ENCODE measurements at places on chromosomes 1 and 21.
A peak's percentile ranks its signal among the peaks of the same experiment; 100 is the strongest.

DNA sequence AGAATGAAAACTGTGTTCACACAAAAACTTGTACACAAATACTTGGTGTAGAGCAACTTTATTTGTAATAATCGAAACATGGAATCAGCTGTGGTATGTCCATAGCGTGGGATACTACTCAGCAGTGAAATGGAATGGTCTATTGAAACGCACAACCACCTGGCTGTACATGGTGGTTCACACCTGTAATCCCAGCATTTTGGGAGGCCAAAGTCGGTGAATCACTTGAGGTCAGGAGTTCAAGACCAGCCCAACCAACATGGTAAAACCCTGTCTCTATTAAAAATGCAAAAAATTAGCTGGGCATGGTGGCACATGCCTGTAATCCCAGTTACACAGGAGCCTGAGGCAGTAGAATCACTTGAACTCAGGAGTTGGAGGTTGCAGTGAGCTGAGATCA, 356.8 kb downstream of the RYR2 start:
- no peak for DNase-seq

DNA sequence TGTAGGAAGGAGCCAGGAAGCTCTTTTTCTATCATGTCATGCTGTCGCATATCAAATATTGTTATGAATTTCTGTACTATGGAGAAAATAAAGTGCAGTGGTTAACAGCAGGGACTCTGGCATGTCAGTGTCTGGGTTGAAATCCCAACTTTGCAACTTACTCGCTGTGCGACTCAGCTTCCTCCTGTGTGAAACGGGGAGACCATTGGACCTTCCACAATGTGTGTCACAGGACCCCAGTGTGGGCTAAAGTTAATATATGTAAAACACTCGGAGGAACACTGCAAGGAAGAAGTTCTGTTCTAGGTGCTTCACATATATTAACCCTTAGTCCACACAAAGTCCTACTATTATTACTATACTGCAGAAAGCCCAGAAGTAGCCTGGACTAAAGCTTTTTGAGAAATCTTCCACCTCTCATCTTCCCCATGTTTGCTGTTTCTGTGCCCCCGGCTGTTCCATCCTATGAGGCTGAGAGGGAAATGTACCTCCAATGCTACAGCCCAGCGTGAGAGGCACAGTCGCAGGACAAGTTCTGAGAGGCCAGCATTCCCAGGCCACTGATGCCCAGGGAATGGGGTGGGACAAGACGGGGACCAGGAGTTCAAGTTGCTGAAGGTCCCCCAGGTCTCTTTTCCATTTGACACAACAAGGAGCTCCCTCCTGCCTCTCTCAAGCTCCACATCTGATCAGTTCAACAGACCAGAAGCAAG, 1.9 kb downstream of the CHIT1 start:
- no peak for DNase-seq

- no peak for DNase-seq
These were observed 188.1 kb downstream of the TGFBR3 start for GRCh38 chr1:91697861-91698260.

DNA sequence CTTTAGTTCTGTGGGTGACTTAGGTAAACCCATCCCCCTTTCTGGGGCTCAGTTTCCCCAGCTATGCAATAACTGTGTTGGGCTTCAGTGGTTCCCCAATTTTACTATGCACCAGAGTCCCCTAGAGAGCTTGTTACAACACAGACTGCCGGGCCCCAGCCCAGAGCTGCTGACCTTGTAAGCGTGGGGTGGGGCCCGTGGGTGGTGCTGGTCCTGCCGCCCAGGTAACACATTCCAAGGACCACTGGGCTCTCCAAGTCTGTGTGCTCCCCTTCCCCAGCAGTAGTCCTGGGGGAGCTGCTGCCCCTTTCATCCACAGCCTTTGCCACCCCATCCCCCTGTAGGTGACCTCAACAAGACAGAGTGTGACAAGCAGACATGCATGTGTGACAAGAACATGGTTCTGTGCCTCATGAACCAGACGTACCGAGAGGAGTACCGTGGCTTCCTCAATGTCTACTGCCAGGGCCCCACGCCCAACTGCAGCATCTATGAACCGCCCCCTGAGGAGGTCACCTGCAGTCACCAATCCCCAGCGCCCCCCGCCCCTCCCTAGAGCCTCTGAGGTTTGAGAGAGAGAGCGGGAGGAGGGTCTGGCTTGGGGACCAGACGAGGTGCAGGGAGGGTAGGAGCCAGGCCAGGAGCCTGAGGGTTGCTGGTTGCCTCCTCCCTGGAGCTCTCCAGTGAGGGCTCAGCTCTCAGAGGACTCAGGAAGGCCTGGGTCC, 8.9 kb downstream of the PLA2G2F start:
- DNase-seq = no peak

DNA sequence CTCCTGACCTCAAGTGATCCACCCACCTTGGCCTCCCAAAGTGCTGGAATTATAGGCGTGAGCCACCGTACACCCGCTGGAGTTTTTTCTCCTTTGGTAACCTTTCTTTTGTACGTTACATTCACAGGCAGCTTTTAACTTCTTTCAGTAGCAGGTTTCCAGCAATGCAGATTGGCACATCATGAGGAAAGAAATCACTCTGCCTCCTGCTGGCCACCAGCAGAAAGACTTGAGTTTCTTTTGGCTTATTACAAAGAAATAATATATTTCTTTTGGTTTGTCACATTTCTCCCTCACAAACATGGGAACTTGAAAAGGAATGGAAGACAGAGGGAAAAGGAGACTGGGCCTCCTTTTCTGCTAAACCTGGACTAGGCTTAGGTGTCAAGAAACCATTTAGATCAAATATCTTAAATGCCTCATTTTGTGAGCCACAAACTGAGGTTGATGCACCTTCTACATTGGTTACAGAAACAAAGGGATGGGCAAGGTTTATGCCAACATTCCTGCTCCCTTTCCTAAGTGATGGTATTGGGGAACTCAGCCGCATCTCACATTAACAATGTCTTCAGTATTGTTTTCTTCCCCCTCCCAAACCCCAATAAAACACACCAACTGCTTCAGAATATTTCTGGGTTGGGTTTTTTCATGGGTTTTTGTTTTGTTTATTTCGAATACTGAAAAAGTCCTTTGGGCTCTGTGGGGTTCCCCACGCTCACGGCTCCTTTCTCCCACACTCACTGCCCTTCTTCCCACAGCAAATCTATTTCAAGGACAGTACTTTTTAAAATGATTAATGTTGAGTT, 7.7 kb downstream of the ENSA start:
- peak; percentile 43 for DNase-seq

GRCh38 chr1:175514387-175514953, 228.9 kb downstream of the TNR start:
- no peak for DNase-seq

- no peak for DNase-seq
These were observed 8.2 kb upstream of the TARBP1 start for GRCh38 chr1:234486858-234487840.

GRCh38 chr1:37306461-37306860, 167.9 kb upstream of the ZC3H12A start:
- no peak for DNase-seq

GRCh38 chr1:17270891-17271765, 22.2 kb downstream of the PADI3 start:
- DNase-seq = no peak

- no peak for DNase-seq
These were observed 10.3 kb upstream of the CDCP2 start for GRCh38 chr1:54163051-54163450.

DNA sequence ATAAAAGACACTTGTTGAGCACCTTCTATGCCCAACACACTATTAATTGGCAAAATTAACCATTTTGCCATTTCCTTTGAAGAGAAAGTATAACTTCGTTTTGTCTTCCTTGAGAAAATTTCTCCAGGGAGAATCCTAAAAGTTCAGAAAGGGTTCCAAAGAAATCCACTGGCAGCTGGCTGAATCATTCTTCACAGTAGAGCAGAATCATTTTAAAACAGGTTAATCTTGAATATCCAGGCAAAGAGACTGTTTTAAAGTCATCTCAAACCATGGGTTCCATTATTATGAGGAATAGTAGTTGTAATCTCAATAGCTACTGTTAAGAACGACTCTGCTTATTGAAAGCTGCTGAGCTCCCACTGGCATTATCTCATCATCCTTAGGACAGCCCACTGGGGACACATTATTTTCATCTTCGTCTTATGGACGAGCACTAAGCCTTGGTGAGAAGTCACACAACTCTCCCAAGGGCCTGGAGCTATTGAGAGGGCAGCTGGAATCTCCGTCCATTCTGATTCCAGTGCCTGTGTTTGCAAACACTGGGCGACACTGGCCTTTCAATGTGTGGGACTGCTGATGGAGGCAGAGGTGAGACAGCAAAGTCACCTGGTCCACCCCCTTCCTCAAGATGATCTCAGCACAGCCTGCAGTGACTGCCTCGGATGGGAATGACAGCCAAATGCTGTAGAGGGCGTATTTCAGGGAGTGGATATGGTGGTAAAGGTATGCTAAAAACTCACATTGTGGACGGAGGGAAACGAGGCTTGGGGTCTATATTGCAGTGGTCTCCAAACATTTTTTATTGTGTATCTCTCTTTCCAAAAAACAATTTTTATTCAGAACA, 15.3 kb upstream of the PGBD5 start:
- no peak for DNase-seq

DNA sequence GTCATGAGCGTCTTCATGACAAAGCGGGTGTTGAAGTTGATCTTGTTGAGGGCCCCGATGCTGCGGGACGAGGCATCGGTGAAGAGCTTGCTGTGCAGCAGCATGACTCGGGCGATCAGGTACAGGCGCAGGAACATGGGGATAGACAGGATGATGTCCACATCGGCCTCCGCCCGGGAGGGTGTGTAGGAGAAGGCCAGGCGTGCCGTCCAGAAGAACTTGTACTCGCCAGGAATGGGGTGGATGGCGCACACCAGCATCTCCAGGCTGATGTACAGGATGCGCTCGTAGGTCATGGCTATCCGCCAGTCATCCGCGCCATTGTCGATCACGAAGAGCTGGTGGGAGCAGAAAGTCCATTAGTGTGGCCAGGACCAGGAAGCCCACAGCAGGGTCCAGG, 98.0 kb downstream of the KCNN3 start:
- DNase-seq = no peak

DNA sequence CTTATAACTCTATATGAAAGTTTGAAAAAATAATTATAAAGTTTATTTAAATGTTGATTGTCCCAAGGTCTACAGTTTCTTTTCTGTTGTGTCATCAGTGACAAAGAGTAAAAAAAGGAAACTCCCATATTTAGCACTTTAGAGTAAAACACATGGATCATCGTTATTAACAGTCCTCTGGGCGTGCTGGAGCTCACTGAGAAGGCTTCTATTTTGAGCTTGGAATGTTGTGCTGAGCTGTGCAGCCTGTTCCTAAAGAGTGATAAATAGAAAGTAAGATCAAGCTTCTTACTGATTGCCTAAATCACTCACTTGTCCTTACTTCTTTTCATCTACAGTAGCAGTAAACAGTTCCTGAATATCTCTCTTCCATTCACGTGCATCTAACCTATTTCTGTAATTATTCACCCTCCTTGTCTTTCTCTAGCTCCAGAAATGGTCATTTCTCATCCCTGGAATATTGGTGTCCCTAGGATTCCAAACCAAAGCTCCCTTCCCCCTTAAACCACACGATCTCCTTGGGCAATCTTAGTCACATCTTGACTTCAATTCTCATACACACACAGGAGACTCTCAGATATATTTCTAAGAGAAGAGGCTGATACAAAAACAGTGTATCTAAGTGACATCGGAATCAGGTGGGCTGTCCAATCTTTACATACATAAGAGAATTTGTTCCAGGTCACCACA, 11.9 kb downstream of the GBP5 start:
- DNase-seq = no peak

GRCh38 chr1:14441302-14441741, 157.2 kb upstream of the KAZN start:
- DNase-seq = no peak

DNA sequence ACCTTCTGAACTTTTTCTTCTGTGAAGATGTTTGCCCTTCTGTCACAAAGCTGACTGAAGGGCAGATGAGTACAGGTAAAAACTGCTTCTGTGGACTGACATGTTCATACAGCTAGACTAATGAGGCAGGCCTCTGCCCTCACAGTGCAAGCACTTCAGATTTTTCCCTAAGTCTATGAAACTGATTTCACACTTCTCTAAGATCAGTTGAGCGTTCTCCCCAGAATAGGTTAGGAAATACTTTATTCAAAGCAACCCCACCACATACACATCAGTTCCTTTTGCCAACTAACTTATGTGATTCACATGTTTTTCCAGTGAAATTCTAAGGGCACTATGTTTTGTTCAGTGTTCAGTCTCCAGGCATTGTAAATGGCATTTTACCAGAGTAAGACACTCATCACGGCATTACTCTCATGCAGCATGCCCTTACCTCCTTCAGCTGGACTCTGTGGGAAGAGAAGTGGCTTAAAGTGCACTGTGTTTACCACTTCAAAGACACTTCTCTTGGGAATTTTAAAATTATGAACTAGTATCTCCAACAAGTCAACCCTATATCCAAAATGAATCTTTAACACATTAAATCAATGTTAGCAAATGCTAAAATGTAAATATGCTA, 5.4 kb upstream of the PSMG1 start:
- no peak for DNase-seq

DNA sequence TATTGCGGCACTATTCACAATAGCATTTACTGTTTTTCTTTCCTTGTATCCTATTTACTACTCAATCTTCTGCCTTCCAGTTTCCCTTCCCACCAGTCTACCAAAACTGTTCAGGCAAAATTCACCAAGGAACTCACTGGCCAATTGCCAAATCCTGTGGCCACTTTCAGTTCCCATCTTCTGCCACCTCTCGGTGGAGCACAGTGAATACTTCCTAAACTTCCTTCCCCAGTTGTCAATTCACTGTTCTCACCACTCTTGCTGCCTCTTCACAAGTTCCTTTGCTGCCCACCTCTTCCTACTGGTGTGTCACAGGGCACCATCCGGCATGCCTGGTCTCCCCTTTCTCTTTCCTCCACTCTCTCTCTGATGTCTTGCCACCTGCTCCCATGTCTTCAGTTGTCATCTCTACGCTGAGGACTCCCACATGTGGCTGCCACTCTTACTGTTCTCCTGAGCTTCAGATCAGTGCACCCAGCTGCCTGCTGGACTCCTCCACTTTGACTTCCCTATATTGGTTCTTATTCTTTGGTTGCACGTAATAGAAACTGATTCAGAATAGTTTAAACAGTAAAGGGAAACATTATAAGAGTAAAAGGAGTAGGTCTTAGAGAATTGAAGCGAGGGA, 114.4 kb downstream of the PIK3R3 start:
- no peak for DNase-seq

DNA sequence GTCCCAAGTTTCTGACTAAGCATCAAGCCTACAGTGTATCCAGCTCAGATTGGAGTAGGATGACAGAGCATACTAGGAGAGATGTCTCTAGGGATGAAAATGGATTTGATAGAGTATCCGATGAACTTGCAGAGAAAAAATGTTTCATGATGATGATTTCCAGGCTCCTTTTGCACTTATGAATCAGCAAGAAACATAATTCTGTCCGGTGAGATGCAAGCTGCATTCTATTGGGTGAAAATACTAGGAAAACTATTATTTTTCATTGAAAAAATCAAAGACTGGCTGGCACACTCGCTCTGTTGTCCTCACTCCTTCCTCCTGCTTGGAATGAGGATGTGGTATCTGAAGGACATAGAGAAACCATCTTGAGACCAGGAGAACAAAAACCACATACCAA, 35.4 kb upstream of the RAB3GAP2 start:
- DNase-seq = no peak

- DNase-seq = no peak
These were observed 60.5 kb downstream of the KLHDC7A start for GRCh38 chr1:18541046-18541795.

GRCh38 chr1:41485605-41486004, 1.1 kb upstream of the EDN2 start:
- no peak for DNase-seq
